Retina (tissue), 1 donor: ENCODE measurements at places on chromosomes 12 and 14.

- no peak for DNase-seq
Measured at GRCh38 chr12:60191676-60192359, 596.0 kb downstream of the SLC16A7 start.

- no peak for DNase-seq
Measured at GRCh38 chr12:83904175-83904574, 1008.4 kb downstream of the SLC6A15 start.

GRCh38 chr14:92497391-92497790 is 16.2 kb upstream of the RIN3 start:
- DNase-seq = no peak

GRCh38 chr14:42241101-42241500 is 634.4 kb downstream of the LRFN5 start:
- no peak for DNase-seq

DNA sequence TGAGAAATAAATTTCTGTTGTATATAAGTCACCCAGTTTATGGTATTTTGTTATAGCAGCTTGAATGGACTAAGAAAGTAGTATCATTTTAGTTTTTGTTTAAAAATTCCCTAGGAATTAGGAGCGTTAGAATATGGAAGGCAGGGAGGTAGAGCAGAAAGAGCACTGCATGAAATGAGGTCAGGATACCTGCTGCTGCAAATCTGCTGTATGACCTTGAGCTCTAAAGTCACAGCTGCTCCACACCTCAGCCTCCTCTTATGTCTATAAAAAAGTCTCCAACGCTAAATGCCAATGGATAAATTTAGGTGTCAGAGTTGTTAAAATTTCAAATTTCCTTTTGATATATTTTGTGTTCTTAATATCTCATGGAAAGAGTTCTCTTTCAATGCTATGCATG is 181.0 kb upstream of the GZMB start:
- DNase-seq = no peak

- no peak for DNase-seq
Measured at GRCh38 chr12:14611640-14612203, 44.0 kb upstream of the PLBD1 start.

- DNase-seq = peak; percentile 11
Measured at GRCh38 chr14:23209651-23210423, 26.4 kb upstream of the SLC7A8 start.

- no peak for DNase-seq
Measured at GRCh38 chr12:68007466-68007865, 18.2 kb downstream of the IFNG-AS1 start.
